ENCODE measurements at places on chromosomes 11 and 22.

DNA sequence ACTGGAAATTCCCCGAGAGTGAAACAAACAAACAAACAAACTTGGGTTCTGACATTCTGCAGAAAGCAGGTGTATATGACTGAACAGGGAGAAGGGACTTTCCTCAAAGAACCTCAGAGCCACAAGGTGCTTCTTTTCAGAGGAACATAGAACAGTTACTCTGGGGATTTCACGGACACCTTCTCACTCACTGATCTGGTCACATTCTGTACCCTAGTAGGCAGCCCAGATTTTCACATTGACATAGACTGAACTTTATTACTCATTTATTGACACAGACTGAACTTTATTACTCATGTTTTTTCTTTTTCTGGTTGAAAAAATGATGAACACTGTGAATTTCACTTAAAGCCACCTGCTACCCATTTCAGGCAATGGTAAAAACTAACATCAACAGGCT, 263.0 kb downstream of the OPCML start:
- no peak for DNase-seq

DNA sequence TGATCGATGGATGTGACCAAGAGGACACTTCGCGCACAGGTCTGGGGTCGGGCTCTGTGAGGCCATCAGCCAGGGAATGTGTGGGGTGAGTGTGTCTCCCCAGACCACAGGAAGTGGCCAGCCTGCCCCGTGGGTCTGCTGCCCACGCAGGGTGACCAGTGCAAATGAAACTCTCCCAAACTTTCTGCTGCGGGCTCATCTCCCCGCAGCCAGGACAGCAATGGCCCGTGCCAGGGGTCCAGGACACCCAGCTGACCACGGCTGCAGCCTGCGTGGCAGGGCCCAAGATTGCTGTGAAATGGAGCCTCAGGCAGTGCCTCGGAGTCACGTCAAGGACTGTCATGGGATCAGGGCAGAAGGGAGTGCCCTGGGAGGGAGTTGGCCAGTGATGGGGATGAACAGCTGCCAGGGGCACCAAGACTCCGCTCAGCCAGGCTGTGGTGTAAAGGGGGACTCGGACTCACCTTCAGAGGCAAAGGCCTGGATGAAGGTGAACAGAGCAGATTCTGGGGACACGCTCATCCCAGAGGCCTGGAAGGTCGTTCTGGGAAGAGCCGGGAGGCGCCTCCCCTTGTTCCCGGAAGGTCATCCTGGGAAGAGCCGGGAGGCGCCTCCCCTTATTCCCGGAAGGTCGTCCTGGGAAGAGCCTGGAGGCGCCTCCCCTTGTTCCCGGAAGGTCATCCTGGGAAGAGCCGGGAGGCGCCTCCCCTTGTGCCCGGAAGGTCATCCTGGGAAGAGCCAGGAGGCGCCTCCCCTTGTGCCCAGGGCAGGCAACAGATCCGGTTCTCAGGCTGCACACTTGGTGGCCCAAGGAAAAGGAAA, 252.6 kb downstream of the BRD1 start:
- no peak for DNase-seq

DNA sequence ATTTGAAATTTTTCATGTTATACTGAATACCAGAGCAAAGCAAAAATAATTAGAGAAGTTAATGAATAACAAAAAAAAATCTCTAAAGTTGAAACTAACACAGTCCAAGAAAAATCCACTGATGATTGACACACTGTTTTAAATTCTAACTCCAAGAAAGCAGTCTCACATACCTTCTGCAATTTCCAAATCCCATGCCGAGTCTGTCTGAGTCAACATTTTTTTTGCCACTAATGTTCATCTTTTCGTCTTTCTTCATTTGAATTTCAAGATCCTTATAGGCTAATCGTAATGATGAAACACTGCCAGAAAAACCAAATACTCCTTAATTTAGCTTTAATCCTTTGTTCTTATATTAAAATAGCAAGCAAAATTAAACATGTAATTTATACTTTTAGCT, 39.5 kb downstream of the ARFGAP3 start:
- no peak for DNase-seq

- no peak for DNase-seq
These were observed 528.4 kb downstream of the METTL15 start for GRCh38 chr11:28636566-28636965.

DNA sequence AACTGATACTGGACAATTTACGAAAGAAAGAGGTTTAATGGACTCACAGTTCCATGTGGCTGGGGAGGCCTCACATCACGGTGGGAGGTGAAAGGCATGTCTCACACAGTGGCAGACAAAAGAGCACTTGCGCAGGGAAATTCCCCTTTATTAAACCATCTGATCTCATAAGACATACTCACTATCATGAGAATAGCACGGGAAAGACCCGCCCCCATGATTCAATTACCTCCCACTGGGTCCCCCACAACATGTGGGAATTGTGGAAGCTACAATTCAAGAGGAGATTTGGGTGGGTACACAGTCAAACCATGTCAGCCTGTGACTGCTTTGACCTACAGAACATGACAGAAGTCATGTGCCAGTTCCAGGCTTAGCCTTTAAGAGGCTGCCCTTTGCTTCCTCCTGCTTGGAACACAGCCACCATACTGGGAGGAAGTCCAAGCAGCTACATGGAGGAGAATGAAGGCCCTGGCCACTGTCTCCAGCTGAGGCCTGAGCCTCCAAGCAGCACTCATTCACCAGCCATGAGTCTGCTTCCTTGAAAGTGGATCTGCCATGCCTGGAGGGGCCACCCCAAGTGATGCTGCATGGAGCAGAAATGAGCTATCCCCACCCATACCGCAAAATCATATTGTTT, 10.9 kb upstream of the GAL start:
- DNase-seq: no peak

DNA sequence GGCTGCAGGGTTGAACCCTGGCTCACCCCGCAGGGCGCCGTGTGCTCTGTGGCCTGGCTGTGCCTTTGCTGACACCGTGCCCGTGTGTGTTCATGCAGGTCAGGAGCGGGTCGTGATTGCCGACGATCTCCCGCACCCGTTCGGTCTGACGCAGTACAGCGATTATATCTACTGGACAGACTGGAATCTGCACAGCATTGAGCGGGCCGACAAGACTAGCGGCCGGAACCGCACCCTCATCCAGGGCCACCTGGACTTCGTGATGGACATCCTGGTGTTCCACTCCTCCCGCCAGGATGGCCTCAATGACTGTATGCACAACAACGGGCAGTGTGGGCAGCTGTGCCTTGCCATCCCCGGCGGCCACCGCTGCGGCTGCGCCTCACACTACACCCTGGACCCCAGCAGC, 47.0 kb upstream of the PPP6R3 start:
- DNase-seq: no peak

GRCh38 chr11:25734591-25735211, 597.2 kb upstream of the ANO3 start:
- no peak for DNase-seq

- no peak for DNase-seq
These were observed 104.2 kb downstream of the WT1 start for GRCh38 chr11:32331098-32331497.

- no peak for DNase-seq
These were observed 13.0 kb downstream of the CERK start for GRCh38 chr22:46725096-46725495.

GRCh38 chr11:13367115-13367514, 89.5 kb downstream of the BMAL1 start:
- no peak for DNase-seq

DNA sequence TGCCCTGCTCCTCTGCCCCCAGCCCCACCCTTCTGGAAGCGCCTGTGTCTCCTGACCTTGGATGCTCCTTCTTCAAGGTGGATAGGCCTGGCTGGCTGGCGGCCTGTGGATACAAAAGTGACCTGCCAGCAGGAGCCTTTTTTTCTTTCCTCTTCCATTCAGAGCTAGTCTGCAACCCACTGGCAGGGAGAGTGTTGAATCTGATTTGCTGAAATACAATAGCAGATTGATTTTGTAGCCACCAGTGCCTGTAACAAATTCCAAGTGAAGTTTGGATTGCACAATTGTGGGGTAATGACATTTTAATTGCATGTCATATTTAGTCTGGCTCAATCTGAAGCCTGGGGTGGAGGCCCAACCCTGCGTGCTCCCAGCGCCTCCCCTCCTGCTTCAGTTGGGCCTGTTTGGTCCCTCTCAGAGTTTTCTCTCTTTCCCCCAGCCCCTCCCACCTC, 97.2 kb downstream of the GRIK4 start:
- DNase-seq: no peak

DNA sequence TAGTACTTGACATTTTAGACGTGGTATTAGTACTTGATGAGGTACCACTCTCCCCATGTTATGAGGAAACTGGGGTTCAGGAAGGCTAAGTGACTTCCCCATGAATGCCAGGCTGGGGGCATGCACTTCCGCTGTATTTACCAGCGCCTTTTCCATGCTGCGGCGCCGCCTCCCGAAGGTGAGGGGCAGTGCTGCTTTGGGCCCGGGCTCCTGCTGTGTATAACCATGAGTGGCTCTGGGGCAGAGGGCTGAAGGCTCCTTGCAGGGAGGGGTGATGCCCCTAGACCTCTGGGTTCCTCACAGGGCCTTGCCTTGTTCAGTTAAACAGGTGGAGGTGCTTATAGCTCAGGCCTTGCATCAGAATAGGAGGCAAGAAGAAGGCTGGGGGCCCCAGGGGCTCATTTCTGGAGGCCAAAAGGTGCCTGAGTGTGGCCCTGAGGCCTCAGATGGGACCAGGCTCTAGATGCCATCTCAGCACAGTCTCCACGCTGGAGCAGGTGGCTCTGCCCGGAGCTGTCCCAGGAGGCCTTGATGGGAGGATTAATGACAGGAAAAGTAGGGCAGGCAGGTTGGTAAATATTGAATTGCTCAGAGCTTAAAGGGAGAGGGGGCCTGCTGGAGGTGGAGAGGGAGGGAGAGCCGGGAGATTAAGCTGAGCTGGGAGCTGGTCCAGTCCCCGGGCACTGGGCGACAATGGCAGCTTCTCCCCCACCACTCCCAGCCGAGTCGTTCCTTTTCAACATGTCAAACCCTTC, 129.6 kb downstream of the CEP164 start:
- DNase-seq: no peak

- peak; percentile 58 for DNase-seq
These were observed 935 bp downstream of the QSER1 start for GRCh38 chr11:32893343-32894148.

- peak; percentile 89 for DNase-seq
These were observed 12.4 kb downstream of the CRY2 start for GRCh38 chr11:45859661-45860140.

GRCh38 chr11:86816251-86816726, 15.9 kb downstream of the PRSS23 start:
- DNase-seq: no peak

- DNase-seq: peak; percentile 27
These were observed 11.6 kb upstream of the MTFP1 start for GRCh38 chr22:30413745-30414524.

DNA sequence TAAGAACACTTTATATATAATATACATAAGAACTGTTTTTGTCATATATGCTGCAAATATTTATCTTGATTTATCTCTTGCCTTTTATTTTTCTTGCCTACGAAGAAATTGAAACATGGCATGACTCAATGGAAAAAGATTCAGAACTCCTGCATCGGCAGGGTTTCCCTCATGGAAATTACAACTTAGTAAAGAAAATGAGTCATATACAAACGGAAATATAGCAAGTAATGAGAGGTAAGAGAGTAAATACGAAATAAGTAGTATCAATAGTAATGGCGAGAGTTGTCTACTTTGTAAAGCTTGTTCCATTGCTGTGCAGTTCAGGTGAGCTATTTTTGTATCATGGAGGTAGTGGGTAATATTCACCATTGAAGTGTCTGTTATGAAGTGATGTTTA, 350.4 kb downstream of the DDX10 start:
- DNase-seq: no peak

DNA sequence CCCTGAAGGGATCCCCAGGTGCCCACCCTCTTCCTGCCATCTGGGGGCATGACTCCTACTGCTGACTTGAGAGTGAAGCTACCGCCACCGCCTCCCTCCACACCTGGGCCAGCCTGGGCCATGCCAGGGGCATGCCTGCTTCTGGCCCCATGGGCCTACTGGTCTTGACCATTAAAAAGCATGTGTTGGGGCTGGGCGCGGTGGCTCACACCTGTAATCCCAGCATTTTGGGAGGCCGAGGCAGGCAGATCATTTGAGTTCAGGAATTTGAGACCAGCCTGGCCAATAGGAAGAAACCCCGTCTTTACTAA, 37.7 kb upstream of the CCDC188 start:
- DNase-seq: no peak

DNA sequence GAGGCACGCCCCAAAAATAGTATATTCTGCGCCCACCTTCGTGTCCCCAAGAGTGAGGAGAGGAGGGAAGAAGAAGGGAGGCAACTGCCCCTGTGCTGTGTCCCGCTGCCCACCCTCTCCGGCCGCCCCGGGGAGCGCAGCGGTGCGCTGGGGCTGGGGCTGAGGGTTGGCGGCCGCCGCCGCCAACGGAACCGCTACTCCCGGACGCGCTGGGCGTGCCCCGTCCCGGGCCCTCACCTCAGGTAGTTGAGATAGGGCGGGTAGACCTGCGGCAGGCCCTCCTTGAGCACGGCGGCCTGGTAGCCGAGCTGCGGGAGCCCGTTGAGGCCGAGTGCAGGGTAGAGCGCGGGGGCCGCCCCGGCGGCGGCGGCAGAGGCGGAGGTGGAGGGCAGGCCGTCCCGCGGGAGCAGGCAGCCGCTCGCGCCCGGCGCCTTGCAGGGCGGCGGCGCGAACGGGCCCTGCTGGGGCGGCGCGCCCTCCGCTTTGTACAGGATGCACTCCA, 2.4 kb downstream of the PGR start:
- DNase-seq: no peak

DNA sequence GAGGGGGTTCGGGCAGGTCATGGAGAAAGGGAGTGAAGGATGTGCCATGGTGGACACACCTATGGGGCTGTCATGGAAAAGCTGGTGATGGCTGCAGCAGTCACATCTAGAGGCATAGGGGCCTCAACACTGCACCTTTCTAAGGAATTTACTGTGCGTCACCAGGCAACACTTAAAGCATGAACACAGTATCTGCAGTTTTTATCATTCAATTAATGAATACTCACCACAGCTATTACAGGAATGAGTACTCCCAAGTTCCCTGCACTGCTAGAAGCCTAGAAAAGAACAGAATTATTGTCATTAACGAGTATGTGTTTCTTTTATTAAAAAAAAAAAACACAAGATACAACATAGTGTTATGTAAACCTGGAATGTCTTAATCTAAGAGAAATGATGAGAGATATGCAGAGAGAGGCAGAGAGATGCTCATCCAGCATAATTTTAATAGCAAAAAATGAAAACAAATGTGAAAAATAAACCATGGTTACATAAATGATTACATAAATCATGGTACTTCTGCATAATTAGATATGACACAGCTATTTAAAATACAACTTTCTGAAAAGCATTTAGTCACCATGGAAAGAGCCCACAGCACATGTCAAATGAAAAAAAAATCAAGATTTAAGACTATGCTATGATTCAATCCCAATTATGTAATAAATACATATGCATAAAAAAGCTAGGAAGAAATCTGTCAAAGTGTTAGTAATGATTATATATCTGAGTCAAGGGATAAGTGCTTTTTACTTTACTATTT, 19.2 kb downstream of the SERPIND1 start:
- no peak for DNase-seq

GRCh38 chr11:34749666-34750659, 129.1 kb downstream of the EHF start:
- DNase-seq: no peak
